ENCODE measurements at places on chromosomes 2 and 18.

GRCh38 chr2:197445746-197446145 is 7.6 kb upstream of the COQ10B start:
- no peak for DNase-seq

- no peak for DNase-seq
These were observed 118.8 kb downstream of the SH3RF3 start for GRCh38 chr2:109247812-109248211.

DNA sequence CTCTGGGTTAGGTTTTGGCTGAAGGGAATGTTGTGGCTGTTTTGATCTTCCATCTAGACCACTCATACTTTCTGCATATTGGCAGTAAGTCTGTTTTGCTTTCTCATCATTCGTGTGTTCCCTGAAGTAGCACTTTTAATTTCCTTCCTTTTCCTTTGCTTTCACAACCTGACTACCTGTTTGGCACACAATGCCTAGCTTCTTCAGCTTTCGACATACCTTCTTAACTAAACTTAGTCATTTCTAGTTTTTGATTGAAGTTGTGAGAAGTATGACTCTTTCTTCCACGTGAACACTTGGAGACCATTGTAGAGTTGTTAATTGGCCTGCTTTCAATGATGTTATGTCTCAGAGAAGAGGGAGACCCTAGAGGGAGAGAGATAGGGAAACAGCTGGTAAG is 123.6 kb upstream of the EPB41L3 start:
- no peak for DNase-seq

DNA sequence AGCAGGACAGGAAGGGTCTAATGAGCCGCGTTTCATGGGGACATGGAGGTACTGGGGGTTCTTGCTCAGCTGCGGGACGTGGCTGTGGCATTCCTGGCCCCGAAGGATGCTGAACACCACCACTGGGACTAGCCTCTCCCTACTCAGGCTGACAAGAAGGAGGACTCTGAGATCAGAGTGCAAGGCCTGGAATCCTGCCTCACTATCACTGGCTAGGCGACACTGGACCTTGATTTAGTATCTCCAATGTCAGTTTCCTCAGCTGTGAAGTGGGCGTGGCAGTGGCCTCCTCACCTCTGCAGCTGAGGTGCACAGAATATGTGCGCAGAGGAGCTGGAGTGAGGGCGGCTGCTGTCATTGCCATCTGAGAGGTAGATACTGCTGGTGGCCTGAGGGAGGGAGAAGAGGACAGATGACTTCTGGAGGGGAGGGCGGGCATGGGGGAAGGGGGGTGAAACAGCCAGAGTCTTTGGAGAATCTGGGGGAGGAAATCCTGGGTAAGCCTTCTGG is 157.8 kb upstream of the CAPN13 start:
- DNase-seq = no peak

DNA sequence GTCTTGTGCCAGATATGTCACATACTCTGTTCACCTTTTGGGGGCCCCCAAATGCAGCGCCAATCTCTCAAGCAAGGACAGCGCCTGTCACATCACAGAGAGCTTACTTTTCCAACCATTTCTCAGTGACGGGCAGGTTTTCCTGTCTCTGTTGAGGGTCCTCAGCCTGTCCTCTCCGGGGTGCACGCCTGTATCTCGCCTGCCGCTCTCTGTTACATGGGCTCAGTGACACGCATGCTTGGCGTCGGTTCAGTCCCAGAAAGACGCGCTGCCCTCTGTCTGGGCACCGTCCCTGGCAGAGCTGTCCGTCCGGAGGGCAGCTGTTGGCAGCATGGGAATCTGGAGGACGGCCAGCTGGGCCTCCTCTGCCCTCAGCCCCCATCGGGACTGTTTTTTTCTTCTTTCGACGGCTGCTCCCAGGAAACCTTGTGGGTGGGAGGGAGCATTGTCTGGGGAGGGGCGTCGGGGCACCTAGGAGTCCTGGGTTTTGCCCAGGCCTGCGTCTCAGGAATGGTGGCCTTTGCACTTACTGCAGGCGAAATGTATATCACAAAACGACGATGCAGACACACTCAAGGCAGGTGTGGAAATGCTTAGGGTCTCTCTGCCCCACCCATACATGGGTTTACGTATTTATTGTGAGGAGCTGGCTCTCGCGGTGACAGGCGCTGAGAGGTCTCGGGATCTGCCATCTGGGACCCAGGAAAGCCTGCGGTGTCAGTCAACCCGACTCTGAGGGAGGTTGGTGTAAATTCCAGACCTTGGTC is 30.9 kb downstream of the RTP5 start:
- DNase-seq = no peak

- DNase-seq = no peak
These were observed 12.5 kb upstream of the ATOH8 start for GRCh38 chr2:85741211-85741832.

- no peak for DNase-seq
These were observed 5.1 kb upstream of the ASPRV1 start for GRCh38 chr2:69966496-69966895.

DNA sequence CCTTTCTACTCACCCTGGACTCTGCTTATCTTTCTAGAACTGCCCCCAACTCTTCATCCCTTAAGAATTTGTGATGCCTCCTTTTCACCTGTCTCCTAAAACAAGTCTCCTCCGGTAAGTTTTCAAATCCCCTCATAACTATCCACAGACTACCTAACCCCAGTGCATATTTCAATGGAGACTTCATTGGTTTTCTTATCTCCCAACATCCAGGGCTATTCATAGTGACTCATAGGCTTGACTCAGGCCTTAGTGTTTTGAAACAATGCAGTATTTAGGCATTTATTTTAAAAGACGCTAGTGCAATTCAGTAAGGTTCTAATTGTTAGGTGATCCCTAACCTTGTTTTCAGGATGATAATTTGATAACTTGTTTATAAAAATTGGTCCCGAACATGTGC is 399.2 kb downstream of the CPS1 start:
- DNase-seq = no peak

GRCh38 chr2:105393373-105394055 is 5.3 kb downstream of the FHL2 start:
- no peak for DNase-seq
